ENCODE measurements at places on chromosomes 1 and 21.

DNA sequence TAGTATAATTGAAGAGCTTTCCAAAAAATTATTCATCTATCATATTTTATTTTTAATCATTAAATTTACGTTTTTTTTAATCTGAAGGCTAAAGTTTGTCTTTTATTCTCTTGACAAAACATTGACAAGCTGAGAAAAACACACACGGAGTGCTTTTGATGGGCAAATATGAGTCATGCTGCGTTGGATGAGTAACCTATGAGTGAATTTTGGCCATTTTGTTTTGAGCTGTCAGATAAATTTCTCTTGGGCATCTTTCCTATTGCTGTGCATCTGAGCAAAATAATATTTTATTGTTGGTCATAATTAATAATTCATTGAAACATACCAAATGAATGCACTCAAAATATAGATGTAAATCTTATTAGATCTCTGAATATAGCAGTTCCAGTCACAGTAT lies 1144.1 kb upstream of the ADGRL2 start:
- DNase-seq: no peak

DNA sequence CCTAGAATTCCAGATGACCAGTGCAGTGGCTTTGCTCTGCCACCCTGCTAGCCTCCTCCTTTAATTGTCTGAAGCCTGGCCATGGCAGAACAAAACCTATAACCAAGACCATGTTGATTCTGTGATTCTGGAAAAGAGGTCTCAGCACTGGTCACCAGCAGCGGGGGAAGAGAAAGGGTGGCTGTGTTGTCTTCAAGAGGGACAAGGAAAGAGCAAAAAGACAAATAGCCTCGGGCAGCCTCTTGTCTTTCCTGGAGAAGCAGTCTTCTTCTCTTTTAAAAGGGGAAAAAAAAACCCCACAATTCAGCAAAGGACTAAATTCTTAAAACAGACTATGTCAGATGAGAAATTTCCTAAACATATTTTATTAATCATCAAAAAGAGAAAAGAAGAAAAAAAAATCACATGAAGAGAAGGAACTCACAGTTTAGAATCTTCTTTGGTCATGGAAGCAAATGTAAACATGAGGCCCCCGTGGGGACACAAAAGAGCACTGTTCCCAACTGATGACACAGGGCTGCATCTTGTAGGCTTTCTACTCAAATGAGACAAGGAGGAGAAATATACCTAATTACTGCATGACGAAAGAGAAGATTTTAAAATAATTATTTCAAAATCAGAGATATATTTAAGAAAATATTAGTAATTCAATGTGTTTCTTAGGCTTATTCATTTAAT lies 36.3 kb upstream of the RAP1GAP start:
- DNase-seq: no peak

DNA sequence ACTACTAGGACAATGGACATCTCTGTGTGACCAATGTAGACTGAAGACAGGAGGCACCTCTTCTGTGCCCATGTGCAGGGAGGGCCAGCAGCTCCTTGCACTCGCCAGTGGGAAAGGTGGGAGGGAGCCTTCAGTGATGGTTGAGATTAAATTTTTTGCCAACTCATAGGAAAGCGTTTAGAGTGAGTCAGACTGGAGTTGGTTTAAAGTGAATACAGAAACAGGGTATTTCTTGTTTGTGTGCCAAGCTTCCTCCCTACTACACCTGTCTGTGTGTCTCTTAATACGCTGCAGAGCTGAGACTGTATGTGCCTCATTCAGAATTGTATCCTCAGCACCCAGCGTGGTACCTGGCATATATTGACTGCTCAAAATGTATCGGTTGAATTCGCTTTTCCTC lies 13.5 kb upstream of the COL16A1 start:
- DNase-seq: no peak

GRCh38 chr1:60867782-60868181 lies 214.6 kb upstream of the NFIA start:
- no peak for DNase-seq

DNA sequence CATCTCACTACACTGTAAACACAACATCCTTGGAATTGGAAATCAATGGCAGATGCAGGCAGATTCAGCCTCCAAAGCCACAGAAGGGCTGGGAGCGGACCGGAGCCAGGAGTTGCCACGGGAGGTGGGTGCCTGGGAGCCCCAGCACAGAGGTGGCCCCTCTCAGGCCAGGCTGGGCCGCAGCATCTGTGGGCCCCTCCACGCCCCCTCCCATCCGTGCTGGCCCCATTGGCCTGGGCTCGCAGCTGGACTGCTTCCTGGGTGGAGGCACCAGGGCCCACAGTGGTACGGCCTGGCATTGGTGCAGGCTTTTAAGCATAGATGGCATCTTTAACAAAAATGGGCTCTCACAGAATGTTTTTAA lies 64.2 kb downstream of the SLX9 start:
- no peak for DNase-seq

GRCh38 chr1:151134991-151135390 lies 11.4 kb downstream of the SEMA6C start:
- no peak for DNase-seq

DNA sequence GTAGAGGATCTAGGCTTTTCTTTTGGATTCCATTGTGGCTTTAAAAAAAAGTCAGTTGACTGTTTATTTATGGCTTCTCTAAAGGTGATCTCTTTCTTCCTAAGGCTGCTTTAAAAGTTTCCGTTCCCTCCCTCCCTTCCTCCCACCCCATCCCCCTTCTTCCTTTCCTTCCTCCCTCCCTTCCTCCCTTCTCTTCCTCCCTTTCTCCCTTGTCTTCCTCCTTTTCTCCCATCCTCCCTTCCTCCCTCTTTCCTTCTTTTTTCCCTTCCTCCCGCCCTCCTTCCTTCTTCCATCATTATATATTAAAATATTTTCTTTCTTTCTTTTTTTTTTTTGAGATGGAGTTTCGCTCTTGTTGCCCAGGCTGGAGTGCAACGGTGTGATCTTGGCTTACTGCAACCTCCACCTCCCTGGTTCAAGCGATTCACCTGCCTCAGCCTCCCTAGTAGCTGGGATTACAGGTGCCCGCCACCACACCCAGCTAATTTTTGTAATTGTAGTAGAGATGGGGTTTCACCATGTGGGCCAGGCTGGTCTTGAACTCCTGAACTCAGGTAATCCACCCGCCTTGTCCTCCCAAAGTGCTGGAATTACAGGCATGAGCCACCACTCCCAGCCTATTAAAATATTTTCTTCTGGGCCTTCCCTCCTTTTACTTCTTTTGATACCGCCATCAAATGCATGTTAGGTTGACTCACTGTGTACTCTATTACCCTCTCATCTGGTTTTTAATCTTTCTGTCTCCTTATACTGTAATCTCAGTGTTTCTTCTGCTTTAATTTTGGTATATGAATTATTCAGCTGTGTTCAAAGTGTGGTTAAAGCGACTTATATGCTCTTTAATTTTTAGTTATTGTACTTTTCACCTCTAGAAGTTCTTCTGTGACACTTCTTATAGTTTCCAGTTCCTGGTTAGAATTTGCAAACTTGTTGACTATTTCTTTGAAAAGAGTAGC lies 59.2 kb upstream of the ATP5PO start:
- DNase-seq: no peak

All from GM12892 (cell line).